ENCODE measurements at places on chromosomes 1 and 21. TPM values are rescaled to one million over a fixed set of nuclear protein-coding genes. Genes with fewer than 3 reads are reported as not detected.

Gene MSH4
- total RNA-seq = 0.27 TPM

Gene SLC9C2
- total RNA-seq = not detected

Gene NIBAN1
- 12.2 TPM for total RNA-seq

Gene INAVA
- not detected for total RNA-seq

Gene TLR5
- total RNA-seq = 0.27 TPM

Gene BROX
- total RNA-seq = 63.0 TPM

Gene TMEM240
- 4.0 TPM for total RNA-seq

Gene LPAR3
- total RNA-seq = not detected

Gene FAM72B
- 6.4 TPM for total RNA-seq

Gene PTPRC
- not detected for total RNA-seq

Gene MFAP2
- 13.6 TPM for total RNA-seq

Gene SELL
- total RNA-seq = 3.6 TPM

Gene REN
- total RNA-seq = not detected

Gene RIMKLA
- total RNA-seq = under 0.01 TPM

Gene AKNAD1
- total RNA-seq = not detected

Gene RBP7
- not detected for total RNA-seq

Gene C1orf141
- not detected for total RNA-seq

Gene TTLL10
- total RNA-seq = not detected

Gene CD34
- total RNA-seq = 18.7 TPM

Gene GPR61
- total RNA-seq = not detected

Gene FAM89A
- total RNA-seq = 12.1 TPM

Gene RHD
- not detected for total RNA-seq

Gene LAMB3
- total RNA-seq = 3.3 TPM

Gene TRIM67
- total RNA-seq = not detected

Gene TMEM39B
- 15.6 TPM for total RNA-seq

Gene SPRR1A
- total RNA-seq = not detected

Gene LCE6A
- not detected for total RNA-seq
